ENCODE measurements at places on chromosomes 1 and 21.

- DNase-seq = no peak
Observed at GRCh38 chr1:228457017-228457395, 30.2 kb upstream of the RNF187 start.

DNA sequence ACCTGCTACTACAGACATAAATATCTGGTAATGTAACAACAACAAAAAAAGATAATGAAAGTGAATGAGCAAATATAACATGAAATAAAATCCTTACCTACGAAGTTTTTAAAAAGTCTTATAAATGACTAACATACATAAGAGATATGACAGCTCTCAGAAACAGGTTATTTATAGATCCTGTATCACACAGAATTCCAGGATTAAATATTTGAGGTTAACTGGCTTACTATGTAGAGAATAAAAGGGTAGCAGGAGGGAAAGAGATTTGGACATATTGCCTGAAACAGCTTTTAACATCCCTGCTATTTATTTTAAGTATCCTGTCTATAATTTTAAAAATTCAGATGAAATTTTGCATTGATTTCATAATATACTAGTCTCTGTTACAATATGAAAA lies 16.3 kb downstream of the MYSM1 start:
- DNase-seq = no peak

DNA sequence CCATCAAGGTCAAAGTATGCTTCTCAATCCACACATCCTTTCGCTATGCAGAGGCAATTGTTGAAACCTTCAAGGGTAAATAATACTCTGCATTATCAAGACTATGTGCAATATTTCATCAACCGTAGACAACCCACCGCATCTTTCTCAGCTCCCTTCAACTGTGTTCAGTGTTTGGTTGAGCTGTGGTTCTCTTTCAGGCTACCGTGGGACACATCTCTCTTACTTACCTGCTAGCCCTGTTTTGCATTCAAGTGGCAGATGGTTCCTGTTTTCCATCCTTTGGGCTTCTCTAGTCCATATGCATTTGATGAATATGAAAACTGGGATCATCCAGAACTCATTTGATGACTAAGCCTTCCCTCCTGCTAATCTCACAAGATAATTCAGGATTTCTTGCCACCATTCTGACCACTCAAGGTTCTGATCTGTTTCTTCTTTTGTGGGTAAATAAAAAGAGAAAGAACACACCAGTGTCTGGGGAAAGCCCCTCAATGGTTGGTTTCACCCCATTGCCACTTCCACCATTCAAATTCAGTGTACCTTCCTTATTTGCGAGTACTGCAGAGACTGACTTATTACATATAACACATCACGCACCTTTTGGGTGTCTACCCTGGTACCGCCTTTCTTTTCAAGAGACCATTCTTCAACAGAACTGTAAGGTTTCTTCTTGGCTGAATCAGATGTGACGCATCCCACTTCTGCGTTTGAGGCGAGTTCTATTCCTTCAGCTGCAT lies 61.7 kb downstream of the BACE2 start:
- no peak for DNase-seq

DNA sequence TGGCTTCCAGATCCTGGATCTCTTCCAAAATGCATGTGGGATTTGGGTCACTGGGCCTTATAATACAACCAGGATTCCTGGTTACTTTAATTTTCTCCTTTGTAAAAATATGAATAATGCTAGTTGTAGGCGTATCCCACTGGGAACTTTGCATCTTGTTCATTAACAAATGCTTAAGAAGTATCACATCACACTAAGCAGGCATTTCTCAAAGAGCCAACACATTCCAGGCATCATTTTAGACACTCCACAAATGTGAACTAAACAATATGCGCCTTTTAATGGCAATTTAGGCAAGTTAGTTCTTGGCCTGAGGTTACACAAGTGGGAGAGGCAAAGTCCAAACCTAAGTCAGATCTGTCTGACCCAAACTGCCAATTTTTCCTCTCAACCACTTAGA lies 15.9 kb downstream of the BRINP2 start:
- DNase-seq = no peak

GRCh38 chr1:243431591-243431990 lies 175.8 kb downstream of the SDCCAG8 start:
- peak; percentile 28 for DNase-seq

- no peak for DNase-seq
Observed at GRCh38 chr1:186139701-186140100, 235.4 kb downstream of the TPR start.

Data from activated CD4-positive, alpha-beta T cell treated with anti-CD3 and anti-CD28 coated beads, Interleukin-2, amount 10 ng/mL, durations not matched to agents 24 days and 14 days (primary cell).